ENCODE measurements at places on chromosomes 2 and 18.

- no peak for DNase-seq
Measured at GRCh38 chr2:99140860-99141109, 722 bp upstream of the C2orf15 start.

DNA sequence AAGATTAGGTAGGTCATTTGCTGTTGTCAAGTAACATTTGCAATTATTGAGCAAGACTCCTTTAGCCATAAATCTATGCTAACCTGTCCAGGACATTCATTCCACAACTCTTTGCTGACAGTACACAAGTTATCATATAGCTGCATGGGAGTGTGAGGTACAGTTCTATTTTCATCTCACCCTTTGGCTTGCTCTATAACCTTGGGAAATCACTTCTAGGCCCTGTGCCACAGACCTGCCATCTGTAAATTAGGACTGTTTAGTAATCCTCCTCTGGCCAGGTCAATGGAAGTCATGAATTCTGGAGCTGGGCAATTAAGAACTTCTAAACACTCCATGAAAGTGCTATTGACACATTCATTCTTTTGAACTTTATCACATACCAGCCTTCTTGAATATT lies 34.6 kb upstream of the PAIP2B start:
- no peak for DNase-seq

DNA sequence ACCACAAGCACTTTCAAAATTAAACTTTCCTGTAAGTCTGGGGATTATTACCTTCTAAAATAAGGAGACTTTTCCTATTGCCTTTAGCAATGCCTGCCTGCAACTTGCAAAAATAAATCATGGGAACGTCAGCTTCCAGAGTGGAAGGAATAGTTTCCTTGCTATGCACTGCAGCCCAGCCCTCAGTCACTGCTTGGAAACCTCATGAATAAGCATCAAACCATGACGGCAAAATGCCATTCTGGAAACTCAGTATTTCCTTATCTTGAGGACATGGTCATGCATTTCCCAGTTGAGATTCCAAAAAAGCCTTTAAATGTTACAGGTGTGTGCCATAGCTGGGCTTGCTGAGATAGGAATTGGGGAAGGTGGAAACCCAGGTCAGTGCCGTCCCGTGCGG lies 84.2 kb upstream of the OTOS start:
- no peak for DNase-seq

- DNase-seq: peak; percentile 38
Measured at GRCh38 chr2:20050104-20050645, 1.3 kb downstream of the LAPTM4A start.

DNA sequence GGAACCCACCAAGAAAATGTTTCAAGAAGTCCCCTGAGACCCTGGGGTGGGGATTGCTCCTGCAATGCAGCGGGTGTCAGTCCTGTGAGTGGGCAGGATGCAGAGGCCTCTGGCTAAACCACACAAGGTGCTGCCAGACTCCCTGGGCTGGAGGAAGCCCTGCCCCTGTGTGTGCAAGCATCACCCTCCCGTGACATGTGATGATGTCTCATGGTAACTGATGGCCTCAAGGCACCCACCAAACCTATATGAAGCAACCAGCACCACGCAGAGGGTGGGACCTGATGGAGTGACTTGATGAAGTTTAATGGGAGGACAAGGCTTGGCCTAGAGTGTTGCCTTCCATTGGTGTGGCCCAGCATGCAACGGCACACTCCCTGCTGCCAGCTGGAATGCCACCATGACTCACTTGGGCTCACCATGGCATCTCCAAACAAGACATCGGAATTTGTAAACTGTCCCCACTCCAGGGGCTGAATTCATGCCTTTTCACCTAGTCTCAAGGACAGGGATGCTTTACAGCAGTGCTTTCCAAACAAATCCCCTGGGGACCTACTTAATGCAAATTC lies 8.7 kb upstream of the SLC14A1 start:
- no peak for DNase-seq

DNA sequence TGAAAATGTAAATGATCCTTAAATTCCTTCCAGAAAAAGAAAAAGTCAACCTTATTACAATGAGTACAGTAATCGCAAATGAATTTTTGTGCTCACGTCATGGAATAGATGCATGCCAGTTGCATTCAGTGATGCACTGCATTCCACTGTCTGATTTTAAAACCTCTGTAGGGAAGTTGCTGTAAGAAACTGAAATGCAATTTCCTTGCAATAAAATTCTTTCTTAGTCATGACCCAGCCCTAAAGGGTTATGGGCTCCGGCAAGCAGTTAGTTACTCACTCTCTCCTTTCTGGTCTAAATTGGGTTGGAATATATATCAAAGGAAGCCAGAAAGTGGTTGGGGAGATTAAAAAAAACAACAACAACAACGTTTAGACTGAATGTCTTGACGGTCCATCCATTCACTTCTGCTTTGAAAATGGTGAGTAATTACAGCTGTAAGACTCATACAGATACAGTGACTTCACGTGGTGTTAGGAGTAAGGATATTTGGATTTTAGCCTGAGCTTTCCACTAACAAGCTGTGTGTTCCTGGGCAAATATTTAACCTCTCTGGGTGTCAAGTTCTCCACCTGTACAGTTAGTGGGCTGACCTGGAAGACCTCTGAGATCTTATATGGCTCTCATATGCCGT lies 8.6 kb upstream of the RND3 start:
- no peak for DNase-seq

- DNase-seq: no peak
Measured at GRCh38 chr2:227674485-227674884, 7.9 kb downstream of the SCYGR5 start.

DNA sequence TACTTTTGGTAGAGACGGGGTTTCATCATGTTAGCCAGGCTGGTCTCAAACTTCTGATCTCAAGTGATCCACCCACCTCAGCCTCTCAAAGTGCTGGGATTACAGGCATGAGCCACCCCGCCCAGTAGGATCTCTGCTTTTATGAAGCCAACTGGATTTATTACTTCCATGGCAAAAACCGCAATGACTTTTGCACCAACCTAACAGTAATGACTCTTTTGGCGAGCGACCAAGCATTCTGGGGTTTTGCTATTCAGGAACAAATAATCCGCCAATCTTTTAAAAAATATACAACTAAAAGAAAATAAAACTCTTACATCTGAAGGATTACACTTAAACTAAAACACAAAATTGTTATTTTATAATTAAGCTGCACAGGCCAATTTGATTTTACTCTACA lies 260.6 kb downstream of the ZEB2 start:
- no peak for DNase-seq

- DNase-seq: no peak
Measured at GRCh38 chr18:57080479-57080878, 66.4 kb upstream of the BOD1L2 start.

- DNase-seq: no peak
Measured at GRCh38 chr2:15834381-15835031, 105.8 kb upstream of the MYCN start.

DNA sequence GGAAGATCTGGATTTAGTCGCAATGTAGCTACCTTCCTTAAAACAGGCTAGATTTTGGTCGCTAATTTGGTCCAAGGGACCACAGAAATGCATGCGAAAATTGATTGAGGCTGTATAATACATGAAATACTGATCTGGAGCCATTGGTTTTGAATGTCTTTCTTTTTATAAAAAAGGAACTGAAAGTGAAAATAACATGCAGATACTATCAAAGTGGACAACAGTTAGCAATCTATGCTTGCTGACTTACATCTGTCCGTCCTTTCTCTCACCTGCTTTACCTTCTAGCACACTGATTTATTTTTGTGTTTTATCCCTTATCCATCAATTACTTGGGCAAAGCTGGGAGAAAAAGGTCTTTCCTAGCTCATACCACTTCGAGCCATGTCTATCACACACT lies 1459.8 kb upstream of the ACVR2A start:
- no peak for DNase-seq

- peak; percentile 31 for DNase-seq
Measured at GRCh38 chr18:54127759-54128378, 96.6 kb downstream of the MBD2 start.

GRCh38 chr18:65791719-65792118 lies 40.9 kb downstream of the CDH7 start:
- DNase-seq: no peak

- no peak for DNase-seq
Measured at GRCh38 chr2:107064750-107065149, 178.8 kb upstream of the ST6GAL2 start.

- no peak for DNase-seq
Measured at GRCh38 chr18:24837066-24837465, 376.6 kb downstream of the HRH4 start.
